ENCODE measurements at places on chromosomes 2 and 18.

DNA sequence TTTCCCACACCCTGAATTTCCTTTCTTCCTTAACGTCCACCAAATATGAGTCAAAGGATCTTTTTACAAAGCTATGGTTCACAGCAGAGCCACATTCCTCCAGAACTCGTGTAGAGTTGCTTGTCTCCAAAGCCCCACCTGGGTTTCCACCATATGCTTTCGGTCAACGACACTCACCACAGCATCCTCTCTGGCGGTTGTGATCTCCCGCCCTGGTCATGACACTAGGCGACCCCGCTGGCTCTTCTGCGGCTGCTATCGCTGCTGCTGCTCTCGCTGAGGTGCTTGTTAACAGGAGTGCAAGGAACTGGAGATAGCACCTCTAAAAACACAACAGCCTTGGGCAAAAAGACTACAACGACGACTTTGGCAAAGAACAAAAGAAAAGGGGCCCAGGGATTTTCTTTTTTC is 340 bp downstream of the SLC40A1 start:
- DNase-seq, result no peak

DNA sequence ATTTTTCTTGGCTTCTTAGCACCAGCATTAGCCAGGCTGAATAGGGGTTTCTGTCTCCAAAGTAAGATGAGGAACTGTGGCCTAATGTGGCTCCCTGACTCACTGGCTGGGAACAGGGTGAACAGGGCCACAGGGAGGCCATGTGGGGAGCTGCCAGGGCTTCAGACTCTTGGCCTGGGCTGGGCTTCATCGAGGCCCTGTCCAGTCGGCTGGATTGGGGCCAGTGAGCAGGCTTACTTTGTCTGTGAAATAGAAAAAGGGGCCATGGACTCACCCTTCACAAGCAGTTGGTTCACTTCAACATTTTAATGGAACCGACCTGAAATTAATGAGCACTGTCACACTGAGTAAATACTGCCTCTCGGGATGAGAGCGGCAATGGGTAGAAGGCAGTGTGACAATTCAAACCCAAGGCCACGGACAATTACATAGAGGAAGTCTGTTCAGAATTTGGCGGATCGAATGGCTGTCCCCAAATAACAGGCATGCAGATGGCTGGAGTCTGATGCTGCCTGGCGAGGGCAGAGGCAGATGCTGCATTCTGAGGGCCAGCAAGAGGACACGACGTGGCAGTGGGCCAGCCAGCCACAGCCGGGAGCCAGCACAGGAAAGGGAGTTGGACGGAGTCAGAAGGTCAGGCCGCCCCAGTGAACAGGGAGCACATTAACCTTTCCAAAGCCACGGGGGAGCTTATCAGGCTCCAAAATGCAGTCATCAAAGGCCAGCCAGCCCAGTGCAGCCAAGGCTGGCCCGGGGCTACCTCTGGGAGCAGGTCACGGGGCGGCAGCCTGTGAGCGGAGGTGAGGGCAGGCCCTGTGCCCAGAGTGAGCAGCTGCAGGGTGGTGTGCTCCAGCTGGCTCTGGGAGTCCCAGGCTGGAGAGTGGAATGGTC is 146.6 kb upstream of the REV1 start:
- peak; percentile 62 for DNase-seq

- no peak for DNase-seq
Observed at GRCh38 chr18:49303379-49303778, 157.1 kb downstream of the DYM start.

GRCh38 chr2:232649033-232649432 is 15.6 kb downstream of the EFHD1 start:
- no peak for DNase-seq

- no peak for DNase-seq
Observed at GRCh38 chr2:98313492-98314250, 32.6 kb upstream of the CNGA3 start.

- DNase-seq, result no peak
Observed at GRCh38 chr2:74578408-74578807, 23.9 kb downstream of the DOK1 start.

DNA sequence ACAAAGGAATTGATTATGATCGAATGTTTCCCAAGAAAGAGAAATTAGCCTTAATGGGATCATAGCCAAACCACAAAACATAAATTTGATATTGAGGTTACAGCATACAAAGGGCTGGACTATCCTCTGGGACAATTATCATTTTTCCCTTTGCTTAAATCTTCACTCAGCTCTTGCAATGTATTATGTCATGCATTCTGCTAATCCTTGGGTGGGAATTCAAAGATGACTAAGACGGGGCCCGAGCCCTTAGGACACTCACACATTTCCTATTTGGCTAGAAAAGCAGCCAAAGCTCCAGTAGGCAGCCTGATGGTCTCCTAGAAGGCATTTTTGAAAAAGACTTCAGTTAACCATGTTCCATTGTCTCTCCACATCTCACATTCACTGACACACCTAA is 17.2 kb upstream of the NMI start:
- no peak for DNase-seq

DNA sequence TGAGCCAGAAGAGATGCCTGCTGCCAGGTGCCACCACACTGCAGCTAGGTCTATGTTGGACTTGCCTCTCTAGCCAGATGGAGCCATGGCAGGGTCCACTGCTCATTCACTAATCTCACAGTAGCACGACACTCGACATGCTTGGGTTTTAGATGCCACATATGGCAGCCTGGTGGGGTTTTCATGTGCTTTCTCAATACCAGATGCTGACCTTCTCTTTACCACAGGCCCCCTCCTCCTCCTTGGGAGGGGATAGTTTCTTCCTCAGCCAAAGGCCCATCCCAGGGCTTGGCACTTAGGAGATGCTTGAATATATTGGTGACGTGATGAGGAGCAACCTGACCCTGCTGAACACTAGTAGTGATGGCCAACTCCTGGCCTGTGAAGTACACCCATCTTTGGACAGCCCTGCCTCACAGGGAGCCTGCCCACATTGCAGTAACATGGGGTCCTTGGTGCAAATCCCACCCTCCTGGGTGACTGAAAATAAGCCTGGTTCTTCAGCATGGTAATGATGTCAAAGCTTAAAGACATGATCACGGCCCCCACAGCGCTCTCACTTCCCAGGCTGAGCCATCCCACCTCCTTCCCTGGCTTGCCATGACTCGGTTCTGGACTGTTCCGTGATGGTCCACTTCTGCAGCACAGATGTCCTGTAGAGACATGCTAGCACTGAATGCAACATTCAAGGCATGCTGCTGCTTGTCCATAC is 227.5 kb downstream of the SH3RF3 start:
- no peak for DNase-seq

DNA sequence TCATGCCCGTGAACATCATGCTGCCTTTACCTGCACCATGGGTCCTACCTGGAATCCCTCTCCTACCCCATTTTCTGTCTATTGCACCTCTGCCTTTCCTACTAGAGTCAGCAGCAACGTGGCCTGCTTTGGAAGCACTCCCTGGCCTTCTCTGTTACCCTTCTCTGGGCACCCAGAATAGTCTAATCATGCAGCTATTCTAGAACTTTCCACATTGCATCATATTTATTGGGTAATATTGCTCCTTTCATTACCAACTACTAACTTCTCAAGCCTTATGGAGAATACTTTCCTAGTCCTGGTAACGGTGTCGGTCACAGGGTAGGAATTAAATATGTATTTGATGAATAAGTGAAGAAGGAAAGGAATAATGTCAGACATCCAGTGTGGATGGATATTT is 33.3 kb upstream of the CREG2 start:
- no peak for DNase-seq

- DNase-seq, result no peak
Observed at GRCh38 chr18:45103319-45104048, 422.8 kb downstream of the SETBP1 start.

GRCh38 chr2:145075454-145076062 is 555.6 kb upstream of the ZEB2 start:
- DNase-seq, result no peak

GRCh38 chr2:147758821-147759220 is 86.0 kb upstream of the ACVR2A start:
- peak; percentile 23 for DNase-seq

GRCh38 chr18:50947899-50948298 is 19.9 kb upstream of the ELAC1 start:
- DNase-seq, result no peak

DNA sequence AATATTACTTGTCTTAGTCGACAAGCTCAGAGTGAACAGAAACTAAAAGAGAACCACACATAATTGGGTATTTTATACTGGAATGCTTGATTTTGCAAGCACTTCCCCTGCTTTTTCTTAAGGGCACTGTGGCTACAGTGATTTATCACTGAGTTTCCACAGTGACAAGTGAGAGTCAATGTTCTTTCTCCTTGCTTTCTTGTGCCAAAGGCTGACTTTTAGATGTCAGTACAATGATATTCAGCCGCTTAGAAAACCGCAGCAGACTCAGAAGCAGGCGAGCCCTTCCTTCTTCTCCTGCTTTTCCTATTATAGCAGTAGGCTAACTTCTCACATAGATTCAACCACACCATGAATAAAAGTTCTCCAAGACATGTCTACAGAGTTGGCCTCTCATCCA is 1603.6 kb upstream of the NXPH2 start:
- DNase-seq, result no peak

GRCh38 chr2:23595601-23596251 is 210.7 kb downstream of the KLHL29 start:
- peak; percentile 72 for DNase-seq

DNA sequence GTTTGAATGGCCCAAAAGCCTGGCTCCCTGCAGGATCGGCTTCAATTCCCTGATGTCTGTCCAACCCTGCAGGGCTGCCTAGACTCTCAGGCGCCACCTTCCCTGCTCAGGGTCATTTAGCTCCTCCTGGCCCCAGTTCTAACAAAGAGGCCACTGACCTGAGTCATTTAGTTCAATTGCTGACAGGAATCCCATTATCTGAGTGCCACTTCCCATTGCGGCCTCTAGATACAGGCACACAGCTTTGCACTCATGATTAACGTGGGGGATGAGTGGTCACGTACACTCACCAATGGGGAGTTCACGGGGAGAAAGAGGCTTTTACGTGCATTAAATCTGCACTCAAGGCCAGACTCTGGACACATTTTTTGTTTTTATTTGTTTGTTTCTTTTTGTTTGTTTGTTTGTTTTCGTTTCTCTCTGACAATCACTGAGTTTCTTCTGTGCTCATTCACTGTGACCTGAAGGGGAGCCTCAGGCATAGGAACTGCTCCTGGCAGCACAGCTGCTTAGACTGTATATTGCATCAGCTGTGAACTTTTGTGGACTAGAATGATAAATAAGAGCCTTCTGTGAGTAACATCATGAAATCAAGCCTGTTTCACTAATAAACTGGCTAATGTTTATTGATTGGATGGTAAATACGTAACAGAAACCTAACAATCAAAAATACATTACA is 118.9 kb upstream of the CTNNA2 start:
- DNase-seq, result no peak

- DNase-seq, result no peak
Observed at GRCh38 chr18:10495936-10496335, 29.9 kb upstream of the NAPG start.

DNA sequence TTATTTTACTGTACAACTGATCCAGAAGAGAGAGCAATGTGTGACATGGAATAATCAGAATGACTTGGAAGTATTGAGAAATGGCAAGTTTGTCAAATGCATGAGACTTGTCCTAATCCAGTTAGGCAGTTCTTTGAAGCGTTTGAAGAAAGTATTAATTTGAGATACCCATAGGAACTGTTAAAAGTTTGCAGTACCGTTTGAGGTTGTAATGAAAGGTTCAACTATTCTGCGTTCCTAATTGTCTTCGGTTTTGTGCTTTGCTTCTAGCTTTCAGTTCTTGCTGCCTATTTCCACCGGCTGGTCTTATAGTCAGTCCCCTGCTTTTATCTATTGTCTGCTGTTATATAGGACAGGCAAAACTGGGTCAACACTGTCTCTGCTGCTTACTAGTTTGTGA is 41.8 kb downstream of the COX7A2L start:
- no peak for DNase-seq

DNA sequence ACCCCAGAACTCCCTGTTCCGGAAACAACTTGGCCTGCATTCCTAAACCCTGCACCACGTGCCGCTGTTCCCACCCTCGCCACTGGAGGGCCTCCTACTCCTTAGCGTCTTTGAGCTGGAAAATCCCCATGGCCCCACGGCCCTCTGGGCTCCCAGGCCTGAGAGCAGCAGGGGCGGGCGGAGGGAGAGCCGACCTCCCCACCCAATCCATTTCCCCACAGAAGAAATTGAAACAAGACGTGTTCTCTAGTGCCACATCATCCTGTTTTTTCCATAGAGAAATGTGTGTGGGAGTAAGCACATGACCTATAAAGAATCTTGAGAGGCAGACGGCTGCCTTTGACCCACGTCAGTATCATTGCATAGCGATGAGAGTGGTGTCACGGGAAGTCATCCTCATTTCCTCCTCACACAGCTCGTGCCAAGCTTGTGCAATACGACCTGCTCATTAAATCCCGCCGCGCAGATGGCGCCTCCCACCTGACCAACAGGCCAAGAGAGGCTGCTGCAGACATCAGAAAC is 79.2 kb downstream of the LAMA1 start:
- peak; percentile 79 for DNase-seq

DNA sequence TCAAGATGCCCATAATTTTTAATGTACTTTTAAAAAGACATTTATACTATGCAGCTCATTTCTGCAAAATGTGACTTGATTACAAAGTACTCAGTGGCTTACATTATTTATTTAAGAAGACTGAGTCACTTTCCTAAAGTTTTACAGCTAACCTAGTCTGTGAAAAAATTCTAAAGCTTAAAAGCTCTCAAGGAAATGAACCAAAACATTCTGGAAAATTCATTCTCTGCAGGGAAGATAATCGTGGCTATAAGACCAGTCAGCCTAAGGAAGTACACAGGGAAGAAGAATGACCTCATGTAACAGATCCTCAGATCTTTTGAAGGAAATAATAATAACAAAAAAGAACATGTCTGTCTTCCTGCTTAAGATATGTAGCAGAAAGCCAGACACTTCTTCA is 232.1 kb upstream of the STK17B start:
- DNase-seq, result peak; percentile 43

DNA sequence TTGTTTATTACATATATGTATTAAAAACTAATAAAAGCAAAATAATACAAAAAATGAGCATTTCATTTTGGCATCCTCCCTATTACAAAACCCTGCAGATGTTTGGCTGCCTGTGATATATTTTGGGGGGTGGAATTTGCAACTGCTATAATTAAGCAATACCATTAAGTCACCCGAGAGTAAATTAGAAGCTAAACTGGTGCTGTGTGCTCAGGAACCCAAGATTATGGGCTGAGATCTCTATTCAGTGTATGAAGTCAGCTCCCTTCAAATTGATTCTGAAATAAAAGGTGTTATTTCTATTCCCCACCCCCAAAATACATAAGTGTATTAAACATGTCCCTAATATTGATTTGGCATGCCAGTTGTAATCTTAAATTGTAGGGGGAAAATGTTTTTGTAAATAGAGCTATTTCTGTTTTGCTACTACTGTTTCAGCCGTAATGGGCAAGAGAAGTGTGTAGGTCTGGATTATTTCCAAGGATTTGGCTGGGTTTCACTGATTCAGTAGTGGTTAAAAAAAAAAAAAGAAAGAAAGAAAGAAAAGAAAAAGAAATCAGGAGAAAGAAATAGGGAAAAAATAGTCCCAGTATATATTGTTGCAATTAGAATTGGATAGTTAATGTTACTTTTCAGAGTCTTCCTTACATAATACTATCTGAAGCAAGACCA is 110.9 kb downstream of the SS18 start:
- peak; percentile 37 for DNase-seq

GRCh38 chr2:127261804-127262406 is 32.0 kb downstream of the ERCC3 start:
- peak; percentile 36 for DNase-seq

GRCh38 chr2:218284106-218284811 is 8.0 kb downstream of the TMBIM1 start:
- no peak for DNase-seq

Measured in muscle of back (tissue), 13 donors.